Activated CD8-positive, alpha-beta memory T cell treated with anti-CD3 and anti-CD28 coated beads for 1 hour (primary cell): ENCODE measurements at places on chromosomes 3 and 15.

DNA sequence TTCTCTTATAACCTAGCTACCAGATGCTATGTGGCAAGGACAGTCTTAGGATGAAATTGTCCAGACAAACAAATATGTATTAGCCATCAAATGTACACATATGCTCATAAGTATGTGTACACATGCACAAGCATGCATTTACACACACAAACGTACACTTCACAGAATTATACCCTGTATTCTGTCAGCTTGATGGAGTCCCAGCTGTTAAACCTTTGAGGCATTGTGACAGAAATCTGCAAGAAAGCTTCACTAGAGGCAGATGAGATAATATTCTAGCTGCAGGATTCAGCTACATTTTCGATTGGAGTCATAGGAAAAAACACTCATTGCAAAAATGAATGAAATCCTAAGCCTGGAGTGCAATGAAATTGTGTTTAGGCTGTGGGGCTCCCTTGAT is 110.6 kb downstream of the CHL1 start:
- no peak for DNase-seq

- no peak for DNase-seq
Observed at GRCh38 chr3:150511122-150511821, 35.0 kb downstream of the SERP1 start.

DNA sequence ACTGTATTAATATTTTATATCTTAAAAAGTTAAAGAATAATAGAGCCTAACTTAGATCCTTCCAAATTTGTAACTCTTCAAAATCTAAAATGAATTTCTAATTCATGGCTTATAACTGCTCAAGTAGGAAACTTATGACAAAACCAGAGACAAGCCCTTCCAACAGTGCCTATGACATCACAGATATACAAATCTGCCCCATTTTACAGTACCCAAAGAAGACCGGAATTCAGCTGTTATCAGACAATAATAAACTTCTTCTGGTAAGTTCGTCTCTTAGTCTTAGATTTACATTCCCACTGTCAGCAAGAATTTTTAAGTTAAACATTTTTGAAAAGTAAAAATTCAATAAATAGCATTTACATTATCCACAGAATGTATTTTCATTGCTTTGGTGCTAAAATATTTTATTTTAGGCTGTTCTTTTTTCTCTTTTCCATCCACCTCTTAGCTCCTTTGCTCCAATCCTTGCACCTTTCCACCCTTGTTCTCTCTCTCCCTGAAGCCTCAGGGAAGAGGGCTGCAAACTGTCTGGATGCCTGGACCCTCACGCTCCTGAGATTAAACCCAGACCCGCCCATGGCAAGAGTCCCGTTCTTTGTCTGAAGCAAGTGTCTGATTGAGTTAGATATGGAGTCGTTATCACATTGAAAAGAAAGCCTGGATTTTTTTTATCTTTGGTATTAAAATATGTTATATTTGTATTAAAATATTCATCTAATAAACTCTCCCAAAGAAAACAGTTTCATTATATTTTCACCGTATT is 312.7 kb downstream of the ZBTB20 start:
- DNase-seq, result no peak

GRCh38 chr15:64507845-64508244 is 47.5 kb downstream of the ZNF609 start:
- DNase-seq, result no peak

- no peak for DNase-seq
Observed at GRCh38 chr3:45544717-45545296, 49.7 kb upstream of the LIMD1 start.
